Stimulated activated CD4-positive, alpha-beta T cell treated with anti-CD3 and anti-CD28 coated beads, Interleukin-1b, Interleukin-23, amount 100 ng/mL, for 1 hour (primary cell): ENCODE measurements at places on chromosomes 12 and 14.

GRCh38 chr12:2341051-2341751 is 288.4 kb downstream of the CACNA1C start:
- DNase-seq, result no peak

DNA sequence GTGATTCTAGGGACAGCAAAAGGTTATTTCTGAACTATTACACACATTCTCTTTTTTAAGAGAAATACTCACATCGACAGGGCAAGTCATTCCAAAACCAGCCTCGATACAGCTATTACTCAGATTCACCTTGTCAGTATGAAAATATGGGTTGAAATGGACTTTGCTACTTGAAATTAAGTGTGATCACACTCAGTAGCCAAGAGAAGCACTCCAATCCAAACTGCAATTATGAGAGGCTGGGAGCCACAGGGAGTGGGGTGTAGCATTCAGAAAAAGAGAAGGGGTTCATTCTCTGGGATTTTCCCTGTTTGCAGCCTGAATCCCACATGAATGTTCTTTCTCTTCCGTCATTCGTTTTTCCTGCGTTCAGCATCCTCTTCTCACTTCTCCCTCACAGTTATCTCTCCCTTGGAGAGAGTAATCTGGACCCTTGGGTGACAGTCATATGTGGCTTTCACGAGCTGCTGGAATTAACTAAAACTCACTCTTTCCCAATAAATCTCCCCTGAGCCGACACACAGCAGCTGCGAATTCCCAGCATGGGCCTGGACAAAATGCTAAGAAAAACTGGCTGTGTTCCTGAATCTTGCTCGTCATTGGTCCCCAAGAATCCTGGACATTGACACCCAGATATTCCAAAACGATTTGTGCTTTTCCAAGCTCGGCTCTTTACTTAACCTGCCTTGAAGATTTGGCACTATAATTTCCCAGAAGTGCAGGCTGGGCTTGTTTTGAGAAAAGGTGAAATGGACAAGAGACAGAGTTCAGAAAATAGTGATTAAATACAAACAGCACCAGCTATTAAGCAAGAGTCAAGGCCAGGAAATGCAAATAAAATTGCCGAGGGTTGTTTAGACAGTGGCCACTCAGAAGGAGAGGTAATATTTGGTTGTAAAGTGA is 199.5 kb upstream of the PLEKHG7 start:
- DNase-seq, result no peak

GRCh38 chr12:51369581-51369980 is 21.6 kb downstream of the GALNT6 start:
- DNase-seq, result no peak

GRCh38 chr14:35257809-35258208 is 34.4 kb upstream of the PSMA6 start:
- DNase-seq, result no peak

GRCh38 chr12:123160801-123161487 is 10.1 kb upstream of the PITPNM2 start:
- DNase-seq, result no peak

DNA sequence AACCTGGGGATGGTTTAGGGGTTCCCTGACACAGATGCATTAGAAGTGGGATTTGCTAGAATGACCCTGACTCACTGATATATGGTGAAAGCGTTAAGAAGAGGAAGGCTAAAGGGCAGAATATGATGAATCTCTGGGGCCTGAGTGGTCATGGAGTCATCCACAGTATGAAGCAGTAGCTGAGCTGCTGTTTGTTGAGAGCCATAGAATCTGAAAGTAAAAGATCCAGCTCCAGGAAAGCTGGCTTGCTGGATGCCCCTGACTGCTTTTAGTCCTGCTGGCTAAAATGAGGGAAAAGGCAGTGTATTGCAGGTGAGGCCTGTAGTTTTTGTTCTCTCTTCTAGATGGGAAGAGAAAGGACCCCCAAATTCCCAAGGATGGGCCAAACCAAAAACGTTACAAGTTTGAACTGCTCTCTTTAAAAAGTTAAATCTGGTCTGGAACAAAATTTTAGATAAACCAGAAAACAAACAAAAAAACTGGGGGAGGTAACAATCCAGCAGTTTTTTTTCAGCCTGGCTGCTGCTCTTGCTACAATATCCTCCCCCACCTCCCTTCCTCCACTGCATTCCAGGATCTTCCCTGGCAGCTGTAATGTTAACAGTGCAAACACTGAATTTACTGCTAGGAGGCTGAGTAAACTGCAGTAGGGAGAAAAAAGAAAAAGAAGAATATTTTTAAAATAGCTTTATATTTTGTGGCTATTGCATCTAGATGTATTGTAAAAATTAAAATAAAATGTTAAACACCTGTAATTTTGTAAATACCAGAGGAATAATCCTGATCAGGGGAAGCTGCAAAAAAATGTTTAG is 16.5 kb downstream of the SEL1L start:
- no peak for DNase-seq

GRCh38 chr12:31222620-31223222 is 103.2 kb downstream of the SINHCAF start:
- no peak for DNase-seq

- no peak for DNase-seq
Measured at GRCh38 chr12:115911360-115911759, 366.1 kb downstream of the MED13L start.

DNA sequence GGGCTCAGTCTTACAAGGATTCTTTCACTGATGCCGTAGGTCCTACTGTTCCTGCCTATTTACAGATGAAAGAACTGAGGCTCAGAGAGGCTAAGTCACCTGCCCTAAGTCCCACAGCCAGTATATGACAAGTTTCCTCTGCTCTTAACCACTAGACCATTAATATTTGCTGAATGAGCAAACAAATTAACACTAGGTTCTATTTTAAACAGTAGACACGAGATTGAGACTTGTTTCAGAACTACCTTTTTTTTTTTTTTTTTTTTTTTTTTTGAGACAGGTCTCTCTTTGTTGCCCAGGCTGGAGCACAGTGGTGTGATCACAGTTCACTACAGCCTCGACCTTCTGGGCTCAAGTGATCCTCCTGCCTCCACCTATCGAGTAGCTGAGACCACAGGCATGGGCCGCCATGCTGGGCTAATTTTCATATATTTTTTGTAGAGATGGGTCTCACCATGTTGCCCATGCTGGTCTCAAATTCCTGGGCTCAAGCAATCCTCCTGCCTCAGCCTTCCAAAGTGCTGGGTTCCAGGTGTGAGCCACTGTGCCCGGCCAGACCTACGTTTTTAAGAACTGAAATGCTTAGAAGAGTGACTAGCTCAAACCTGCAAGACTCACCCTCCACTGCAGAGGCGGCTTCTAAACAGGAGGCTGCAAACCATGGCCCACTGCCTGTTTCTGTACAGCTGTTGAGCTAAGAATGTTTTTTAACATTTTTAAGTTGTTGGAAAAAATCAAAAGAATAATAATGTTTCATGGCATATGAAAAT is 12.9 kb downstream of the SYNE3 start:
- DNase-seq, result no peak

DNA sequence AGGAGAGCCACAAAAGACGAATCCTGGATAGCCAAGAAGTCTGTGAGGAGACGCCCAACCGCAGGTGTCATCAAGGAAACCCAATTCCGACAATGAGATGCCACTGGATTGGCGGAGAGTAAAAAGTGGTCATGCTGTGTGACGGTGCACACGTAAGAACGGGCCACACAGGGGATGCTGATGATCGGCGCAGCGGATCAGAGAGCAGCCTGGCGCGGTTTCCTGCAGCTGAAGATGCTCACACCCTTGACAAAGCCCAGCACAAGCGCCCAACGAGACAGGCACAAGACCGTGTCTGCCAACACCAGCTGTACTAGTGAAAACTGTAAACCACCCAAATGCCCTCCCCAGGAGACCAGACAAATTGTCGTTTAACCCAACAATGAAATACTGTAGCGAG is 55.8 kb downstream of the CCDC85C start:
- DNase-seq, result no peak

- no peak for DNase-seq
Measured at GRCh38 chr14:53954551-53955228, 1.9 kb downstream of the BMP4 start.

- DNase-seq, result no peak
Measured at GRCh38 chr12:30517320-30517719, 178.3 kb downstream of the IPO8 start.
